ENCODE measurements at places on chromosomes 7 and 10.

DNA sequence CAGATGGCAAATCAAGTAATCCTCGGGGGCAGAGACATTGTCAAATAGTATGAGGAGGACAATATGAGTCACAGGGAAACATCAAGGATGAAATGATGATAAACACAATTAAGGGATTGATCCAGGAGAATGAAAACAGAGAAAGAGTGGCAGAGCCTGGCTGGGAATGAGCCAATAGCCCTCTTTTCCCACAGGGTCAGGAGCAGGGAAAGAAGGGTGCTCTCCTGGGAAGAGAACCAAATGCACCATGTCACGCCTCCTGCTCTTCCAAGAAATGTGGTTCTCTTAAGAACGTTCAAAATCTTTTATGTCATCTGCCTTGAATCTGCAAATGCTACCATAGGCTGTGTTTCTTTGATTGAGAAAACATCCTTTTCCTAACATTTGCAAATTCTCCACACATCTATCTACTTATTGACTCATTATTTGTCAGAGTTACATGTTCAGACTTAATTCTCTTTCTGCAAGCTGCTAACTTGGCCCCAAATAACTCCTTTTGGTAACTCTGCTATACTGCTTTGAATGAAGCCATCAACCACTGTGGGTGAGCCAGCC, 50.6 kb downstream of the HIPK2 start:
- no peak for DNase-seq

DNA sequence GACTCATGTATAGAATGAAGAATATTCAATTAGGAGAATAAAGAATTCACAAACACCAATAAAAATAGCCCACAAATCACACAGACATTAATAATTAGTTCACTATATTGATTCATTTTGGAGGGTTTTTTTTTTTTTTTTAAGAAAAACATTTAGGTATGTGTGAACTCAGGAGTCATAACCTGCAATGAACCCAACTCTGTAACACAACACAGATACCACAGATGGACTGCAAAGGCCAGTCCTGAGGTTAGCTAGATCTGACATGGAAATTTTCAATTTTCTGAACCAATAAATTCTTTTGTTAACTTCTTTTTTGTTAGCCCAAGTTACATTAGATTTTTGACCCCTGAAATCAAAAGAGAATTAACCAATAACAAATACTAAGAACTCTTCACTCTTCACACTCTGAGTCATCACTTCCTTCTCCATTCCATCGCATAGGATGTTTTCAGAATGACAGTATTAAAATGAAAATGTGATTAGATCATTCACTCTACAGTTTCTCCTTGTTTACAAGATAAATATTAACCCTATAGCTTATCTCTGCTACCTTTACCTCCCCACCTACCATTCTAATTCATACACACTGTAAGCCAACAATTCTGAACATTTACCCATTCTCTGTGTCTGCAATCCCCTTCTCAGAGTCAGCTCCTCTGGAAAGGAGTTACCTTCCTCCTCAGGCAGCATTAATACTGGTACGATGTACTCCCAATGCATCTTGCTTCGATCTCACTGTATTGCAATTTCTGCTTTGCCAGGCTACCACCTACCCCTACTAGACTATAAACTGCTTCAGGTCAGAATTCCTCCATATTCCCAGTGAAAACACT, 141.5 kb downstream of the LRRN3 start:
- DNase-seq = no peak

- no peak for DNase-seq
Measured at GRCh38 chr10:132383751-132384196, 13.2 kb upstream of the PWWP2B start.

- no peak for DNase-seq
Measured at GRCh38 chr10:78763651-78764395, 304.9 kb upstream of the ZMIZ1 start.

DNA sequence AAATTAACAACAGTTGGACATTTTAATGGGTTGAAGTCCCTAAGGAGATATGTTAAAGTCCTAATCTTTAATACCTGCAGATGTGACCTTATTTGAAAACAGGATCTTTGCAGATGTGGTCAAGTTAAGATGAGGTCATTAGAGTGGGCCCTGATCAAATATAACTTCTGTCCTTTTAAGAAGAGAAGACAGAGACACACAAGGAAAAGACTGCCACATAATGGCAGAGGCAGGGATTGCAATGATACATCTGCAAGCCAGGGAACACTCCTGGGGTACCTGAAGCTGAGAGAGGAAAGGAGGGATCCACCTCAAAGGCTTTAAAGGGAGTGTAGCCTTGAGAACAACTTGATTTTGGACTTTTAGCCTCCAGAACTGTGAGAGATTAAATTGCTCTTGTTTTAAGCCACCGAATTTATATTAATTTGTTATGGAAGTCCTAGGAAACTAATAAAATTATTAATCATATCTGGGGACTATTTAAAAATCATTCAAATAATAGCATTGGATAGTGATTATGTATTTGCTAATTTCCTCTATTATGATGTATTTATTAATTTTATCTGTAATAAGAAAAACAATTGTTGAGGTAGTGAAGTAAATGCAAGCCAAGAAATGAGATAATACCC, 700.0 kb upstream of the PCDH15 start:
- DNase-seq = peak; percentile 7

DNA sequence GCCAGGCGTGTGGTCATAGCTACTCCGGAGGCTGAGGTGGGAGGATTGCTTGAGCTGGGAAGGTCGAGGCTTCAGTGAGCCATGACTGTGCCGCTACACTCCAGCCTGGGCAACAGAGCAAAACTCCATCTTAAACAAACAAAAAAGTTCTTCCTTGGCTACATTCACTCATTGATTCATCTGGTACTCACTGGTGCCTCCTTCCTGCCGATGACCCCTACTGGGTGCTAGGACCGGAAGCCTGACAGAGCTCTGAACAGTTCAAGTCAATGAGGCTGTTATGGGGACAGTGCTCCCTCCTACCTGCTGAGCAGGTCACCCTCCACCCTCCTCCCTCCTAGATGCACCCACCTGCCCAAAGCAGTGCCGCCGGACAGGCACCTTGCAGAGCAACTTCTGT, 4.9 kb downstream of the PCOLCE start:
- DNase-seq = no peak

GRCh38 chr10:96453856-96454583, 59.7 kb downstream of the TLL2 start:
- no peak for DNase-seq

DNA sequence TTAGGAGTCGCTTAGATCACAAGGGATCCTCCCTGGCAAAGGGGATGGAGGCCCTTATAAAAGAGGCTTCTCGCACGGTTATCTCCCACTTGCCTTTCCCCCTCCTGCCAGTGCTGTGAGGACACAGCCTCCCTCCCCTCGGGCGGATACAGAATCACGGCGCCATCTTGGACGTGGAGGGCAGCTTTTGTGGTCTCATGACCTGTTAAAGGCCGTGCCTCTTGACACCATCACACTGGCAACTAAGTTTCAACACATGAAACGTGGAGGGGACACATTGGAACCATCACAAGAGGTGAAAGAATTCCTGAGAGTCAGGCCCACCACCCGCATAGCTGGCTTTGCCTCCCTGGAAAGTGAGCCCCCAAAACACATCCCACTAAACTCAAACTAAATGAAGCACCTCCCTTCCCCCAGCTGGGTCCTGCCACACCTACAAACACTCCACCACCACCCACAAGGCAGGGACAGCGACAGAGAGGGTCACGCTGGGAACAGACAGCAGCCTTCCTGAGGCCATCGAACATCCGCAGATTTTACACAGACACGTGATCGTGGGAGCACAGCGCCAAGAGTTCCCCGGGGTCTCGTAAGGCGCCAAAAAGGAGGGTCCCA, 110.6 kb downstream of the TCERG1L start:
- DNase-seq = no peak

DNA sequence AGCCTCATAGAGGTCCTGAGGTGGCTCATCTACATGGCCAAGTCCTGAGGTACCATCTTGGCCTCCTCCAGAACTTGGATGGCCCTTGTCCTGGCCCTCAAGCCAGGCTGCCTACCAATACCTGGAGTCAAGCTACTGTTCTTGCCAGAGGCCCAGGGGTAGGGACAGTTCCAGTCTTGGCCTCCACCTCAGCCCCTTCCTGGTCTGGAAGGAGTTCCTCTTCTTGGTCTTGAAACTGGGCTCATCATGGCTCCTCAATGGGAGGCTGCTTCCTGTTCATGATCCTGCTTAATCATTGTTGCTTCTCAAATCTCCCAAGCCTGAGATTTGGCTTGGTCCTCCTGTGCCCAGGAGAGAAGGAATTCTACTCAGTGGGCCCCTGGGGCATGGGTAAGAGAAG, 3.9 kb downstream of the HPS6 start:
- no peak for DNase-seq

GRCh38 chr10:122475100-122475499, 13.7 kb downstream of the HTRA1 start:
- DNase-seq = no peak

- no peak for DNase-seq
Measured at GRCh38 chr10:14602807-14603533, 171.7 kb downstream of the FAM107B start.

- no peak for DNase-seq
Measured at GRCh38 chr10:106935978-106936451, 228.5 kb downstream of the SORCS1 start.

GRCh38 chr7:51590746-51591145, 274.1 kb upstream of the COBL start:
- DNase-seq = no peak

DNA sequence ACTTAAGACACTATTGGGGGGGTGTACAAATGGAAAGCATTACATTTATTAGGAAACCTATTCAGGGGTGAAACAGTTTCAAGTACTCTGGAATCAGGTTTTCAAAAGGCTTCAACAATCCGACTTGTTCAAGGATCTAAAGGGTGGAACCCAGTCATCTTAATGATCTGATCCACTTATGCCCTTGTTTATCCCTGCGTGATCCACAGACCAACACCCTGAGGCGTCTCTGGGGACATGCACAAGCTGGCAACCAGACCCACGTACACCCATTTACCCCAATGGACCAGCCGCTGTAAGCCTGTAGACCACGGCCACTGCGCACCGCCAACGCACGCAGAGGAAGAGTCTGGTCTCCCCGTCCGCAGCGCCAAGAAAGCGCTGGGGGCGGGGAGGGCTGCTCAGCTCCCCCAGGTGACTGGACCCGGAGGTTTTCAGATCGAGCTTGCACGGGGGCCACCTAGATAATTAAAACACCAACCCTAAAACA, 13.4 kb downstream of the HNRNPF start:
- DNase-seq = peak; percentile 49

DNA sequence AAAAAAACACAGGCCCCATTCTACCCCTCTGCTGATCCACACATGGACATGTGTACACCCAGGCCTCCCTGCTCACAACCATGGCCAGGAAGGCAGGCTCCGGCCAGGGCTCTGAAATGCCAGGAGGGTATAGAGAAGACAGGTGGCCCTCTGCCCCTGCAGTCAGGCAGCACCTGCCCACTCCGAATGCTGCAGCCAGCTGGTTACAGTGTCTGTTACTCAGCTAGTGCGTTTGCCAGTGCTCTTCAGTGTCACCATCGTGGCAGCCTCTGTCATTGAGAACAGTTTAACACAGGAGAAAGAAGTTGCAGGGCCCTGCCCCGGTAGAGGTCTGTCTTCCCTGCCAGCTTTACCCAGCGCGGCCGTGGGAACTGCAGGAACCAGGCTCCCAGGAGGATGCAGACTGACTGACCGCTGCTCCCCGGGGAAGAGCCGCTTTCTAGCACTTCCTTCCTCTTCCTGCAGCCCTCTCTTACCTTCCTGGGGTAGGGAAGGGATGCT, 128.8 kb upstream of the FAM20C start:
- no peak for DNase-seq

- no peak for DNase-seq
Measured at GRCh38 chr7:22561895-22562593, 62.1 kb upstream of the STEAP1B start.
